Regular cardiac myocyte (primary cell): ENCODE measurements at places on chromosomes 1 and 21. TPM values are rescaled to one million over a fixed set of nuclear protein-coding genes. Genes with fewer than 3 reads are reported as not detected.

Gene SRRM1
- 23.2 and 34.7 TPM in 2 replicates for total RNA-seq

Gene C4BPA
- total RNA-seq, result not detected in 2 replicates

Gene CAMK1G
- total RNA-seq, result 0.77 and 0.85 TPM in 2 replicates

Gene KRTAP20-2
- total RNA-seq, result not detected in 2 replicates

Gene KCND3
- total RNA-seq, result under 0.01 and 0.28 TPM in 2 replicates

Gene PARS2
- 4.4 and 5.1 TPM in 2 replicates for total RNA-seq

Gene RGS8
- 0.28 TPM in 1 of 2 replicates, not detected in the other for total RNA-seq

Gene S100A2
- 0.85 and 2.5 TPM in 2 replicates for total RNA-seq

Gene SYT11
- 46.0 and 59.5 TPM in 2 replicates for total RNA-seq

Gene SFT2D2
- 31.0 and 33.9 TPM in 2 replicates for total RNA-seq

Gene UFC1
- total RNA-seq, result 109 and 118 TPM in 2 replicates

Gene MEX3A
- total RNA-seq, result 1.1 and 1.2 TPM in 2 replicates

Gene LIPI
- not detected in 2 replicates for total RNA-seq
